Thoracic aorta (tissue), 2 donors: ENCODE measurements at places on chromosomes 4 and X. TPM values are rescaled to one million over a fixed set of nuclear protein-coding genes. Genes with fewer than 3 reads are reported as not detected.

The CXXC4 gene
- total RNA-seq = 2.5 TPM

The INTU gene
- 16.6 TPM for total RNA-seq

The RBM46 gene
- total RNA-seq = not detected

The CENPVL2 gene
- total RNA-seq = not detected

The ZNF141 gene
- total RNA-seq = 25.4 TPM

The ARHGEF6 gene
- total RNA-seq = 34.8 TPM

The FOXR2 gene
- total RNA-seq = not detected

The ASB9 gene
- 1.2 TPM for total RNA-seq

The TBC1D9 gene
- 17.5 TPM for total RNA-seq

The MORC4 gene
- 28.4 TPM for total RNA-seq

The BTC gene
- 7.8 TPM for total RNA-seq

The RPL36A gene
- 1,578 TPM for total RNA-seq
